ENCODE measurements at places on chromosomes 16 and 17.

GRCh38 chr16:81597079-81597658 is 152.6 kb downstream of the CMIP start:
- DNase-seq = no peak

- peak; percentile 84 for DNase-seq
Observed at GRCh38 chr17:3647769-3648555, 11.4 kb downstream of the CTNS start.

DNA sequence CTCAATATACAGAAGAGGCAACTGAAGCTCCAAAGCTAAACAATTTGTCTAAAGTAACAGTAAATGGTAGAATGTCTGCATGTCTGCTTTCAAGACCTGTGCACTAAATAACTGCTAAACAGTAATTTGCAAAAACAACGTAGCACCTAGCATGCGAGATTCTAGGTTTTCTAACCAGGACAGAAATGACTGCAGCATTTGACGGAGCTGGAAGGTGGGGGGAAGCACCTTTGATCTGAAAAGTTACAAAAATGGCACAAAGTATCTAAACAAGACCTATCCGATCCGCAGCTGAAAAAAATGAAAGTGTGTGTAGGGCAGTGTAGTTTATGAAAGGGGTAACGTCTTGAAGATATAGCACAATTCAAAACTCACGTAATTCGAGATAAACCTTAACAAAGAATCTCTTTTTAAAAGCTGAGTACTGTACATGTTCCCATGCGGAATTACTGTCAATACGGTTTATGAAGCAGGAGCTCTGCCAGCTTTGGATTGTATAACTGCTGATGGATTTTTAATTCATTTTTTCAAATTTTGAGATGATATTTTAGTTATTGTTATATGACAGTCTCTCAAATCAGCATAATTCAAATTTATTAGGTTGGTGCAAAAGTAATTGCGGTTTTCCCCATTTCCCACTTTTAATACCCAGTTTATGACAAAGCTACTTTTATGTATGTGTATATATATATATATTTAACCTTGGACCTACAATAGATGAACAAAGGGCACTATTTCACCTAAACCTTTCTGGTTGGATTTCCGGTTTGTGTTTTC is 1.2 kb upstream of the WIPI1 start:
- no peak for DNase-seq

- no peak for DNase-seq
Observed at GRCh38 chr16:4826980-4827379, 20.1 kb downstream of the GLYR1 start.

- DNase-seq = no peak
Observed at GRCh38 chr17:7404737-7405349, 946 bp upstream of the TMEM256 start.
